ENCODE measurements at places on chromosomes 1 and 21.

GRCh38 chr1:100810360-100810759 is 84.3 kb downstream of the EXTL2 start:
- DNase-seq, result no peak

- no peak for DNase-seq
Measured at GRCh38 chr1:192762265-192762664, 46.6 kb upstream of the RGS2 start.

DNA sequence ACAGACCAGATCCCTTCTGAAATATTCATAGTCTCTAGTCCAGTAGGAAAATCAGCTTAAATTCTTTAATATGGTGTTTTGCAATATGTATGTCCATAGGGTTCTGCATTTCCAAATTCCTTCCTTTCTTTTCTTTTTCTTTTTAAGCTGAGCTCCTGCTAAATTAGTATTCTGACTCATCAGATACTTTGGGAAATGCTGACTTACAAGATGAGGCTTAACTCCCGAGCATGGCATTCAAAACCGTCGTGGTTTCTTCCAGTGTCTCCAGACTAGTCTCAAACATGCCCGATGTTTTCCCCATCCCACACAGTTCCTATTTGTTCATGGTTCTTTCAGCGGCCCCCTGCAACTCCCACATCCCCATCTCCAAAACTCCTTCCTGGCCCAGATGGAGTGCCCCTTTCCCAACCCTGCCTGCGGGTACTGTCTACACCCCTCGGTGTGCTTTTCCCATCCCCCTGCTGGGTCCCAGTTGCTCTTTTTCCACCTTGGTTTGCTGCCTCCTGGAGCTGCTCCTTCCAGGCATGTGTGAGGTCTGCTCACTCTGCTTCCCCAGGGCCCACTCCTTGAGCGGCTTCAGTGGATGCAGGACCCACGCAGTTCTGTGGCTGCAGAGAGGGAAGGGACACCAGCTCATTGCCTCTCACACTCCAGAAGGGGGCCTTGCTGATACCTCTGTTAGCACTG is 19.5 kb upstream of the ETV3 start:
- no peak for DNase-seq

GRCh38 chr1:22606161-22606560 is 30.3 kb upstream of the C1QA start:
- no peak for DNase-seq

DNA sequence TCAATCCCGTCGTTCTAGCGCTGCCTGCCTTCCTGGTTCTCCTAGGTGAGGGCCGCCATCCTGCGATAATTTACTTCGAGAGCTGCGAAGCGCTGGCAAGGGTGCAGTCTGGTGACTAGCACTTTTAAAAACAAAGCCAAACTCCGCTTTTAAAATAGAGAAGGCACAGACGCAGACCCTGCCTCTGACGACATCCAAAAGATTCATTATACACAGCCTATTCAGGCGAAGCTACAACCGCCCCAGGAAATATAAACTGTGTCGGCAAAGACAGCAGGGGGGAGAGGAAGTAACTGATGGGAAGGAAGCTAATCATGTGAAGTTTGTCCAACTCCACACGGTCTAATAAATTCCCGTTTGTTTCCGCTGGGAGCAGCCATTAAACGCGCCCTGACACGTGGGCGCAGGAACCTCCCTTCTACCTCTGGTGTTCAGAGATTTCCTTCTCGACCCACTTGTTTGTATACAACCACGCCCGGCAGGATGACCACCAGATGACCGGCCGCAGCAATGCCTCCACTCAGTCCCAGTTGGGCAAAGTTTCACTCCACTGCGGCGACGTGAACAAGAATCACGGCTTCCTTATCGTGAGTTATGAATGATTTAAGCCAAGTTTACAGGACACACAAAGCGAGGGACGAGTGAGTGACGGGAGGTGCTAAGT is 1.3 kb downstream of the GNG12 start:
- peak; percentile 93 for DNase-seq

DNA sequence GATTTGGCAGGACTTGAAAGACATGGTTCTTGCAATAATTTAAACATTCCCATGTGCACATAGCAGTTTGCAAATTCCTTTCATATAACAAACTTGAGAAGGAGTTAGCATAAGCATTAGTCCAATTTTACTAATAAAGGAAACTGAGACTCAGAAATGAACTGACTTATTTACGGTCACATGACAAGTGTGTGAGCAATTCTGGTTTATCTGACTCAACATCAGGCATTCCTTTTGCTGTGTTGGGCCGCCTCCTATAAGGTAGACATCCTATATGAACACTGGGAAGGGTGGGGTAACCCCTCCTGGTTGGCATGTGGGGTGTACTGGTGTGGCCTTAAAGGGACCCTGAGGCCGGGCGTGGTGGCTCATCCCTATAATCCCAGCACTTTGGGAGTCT is 8.5 kb upstream of the CPT2 start:
- no peak for DNase-seq

GRCh38 chr1:51518033-51518585 is 957 bp downstream of the EPS15 start:
- no peak for DNase-seq

DNA sequence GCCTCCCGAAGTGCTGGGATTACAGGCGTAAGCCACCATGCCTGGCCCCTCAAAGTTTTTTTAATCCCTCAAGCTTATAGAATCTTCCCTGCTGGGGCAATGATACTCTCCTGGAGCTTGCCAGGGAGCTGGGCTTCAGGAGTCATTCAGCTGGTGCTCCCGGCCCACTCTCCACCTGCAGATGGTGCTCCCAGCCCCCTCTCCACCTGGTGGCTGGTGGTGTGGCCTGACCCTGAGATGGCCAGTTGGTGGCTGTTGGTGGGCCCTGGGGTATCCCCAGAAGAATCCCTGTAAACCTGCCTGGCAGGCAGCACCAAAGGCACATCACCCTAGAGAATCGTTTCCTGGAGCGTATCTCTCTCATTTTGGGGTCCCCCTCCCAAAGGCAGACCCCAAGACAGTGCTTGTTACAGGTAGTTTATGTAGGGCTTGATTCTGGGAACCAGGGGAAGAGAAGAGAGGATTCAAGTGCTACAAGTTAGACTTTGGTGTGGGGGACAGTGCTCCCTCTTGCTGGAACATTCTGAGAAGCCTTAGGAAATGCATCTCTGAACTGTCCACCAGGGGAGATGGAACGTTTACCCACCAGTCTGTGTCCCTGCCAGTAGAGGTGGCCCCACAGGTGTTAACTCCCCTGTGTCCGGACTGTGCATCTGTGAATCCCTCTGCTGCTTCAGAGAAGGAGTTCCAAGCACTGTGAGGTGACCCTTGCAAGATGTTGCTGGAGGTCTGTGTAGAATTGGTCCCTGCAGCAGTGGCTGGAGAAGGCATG is 29.1 kb upstream of the ACTL8 start:
- DNase-seq, result no peak

DNA sequence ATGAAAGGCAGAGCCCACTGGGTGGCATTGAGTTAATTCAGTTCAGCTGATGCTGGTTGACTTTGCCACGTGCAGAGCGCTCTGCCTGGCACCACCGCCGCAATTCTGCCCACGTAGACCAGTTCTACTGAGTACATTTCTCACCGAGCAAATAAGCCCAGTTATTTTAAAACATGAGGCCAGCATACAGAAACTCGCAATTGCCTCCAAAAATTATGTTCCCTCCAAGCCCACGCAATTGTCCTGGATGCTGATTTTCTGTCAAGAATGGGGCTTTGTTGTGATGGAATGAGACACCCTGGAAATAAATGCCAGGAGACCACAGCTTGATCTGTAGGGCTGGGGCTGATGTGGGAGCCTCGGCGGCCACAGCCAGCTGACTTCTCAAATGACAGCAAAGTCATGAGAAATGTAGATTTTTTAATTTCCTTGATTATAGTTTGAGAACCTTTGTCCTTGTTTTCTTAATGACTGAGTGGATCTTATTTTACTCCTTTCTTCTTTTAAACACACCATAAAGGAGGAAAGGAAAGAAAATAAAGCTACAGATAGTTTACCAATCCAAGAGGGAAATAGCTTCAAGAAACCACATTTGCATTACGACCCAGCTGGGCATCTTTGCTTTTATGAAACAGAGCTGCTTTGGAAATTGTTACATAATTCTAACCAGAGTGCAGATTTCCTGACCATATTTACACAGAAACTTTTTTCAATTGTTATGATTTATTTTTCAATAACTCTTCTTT is 11.6 kb upstream of the PARP1 start:
- DNase-seq, result peak; percentile 45

GRCh38 chr1:81590171-81590570 is 210.6 kb upstream of the ADGRL2 start:
- DNase-seq, result peak; percentile 58

GRCh38 chr1:77830946-77831345 is 51.5 kb downstream of the MIGA1 start:
- no peak for DNase-seq

DNA sequence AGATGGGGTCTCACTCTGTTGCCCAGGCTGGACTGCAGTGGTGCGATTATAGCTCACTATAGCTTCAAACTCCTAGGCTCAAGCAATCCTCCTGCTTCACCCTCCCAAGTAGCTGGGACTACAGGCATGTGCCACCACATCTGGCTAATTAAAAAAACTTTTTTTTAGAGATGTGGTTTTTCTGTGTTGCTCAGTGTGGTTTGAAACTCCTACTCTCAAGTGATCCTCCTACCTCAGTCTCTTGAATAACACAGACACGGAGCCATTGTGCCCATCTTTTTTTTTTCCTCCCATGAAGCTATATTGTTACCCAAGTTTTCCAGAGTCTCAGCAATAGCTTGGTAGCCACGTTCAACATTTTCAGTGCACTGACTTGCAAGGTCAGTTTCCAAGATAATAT is 2.7 kb downstream of the GIPC2 start:
- DNase-seq, result no peak

- DNase-seq, result no peak
Measured at GRCh38 chr1:17711941-17712340, 43.2 kb upstream of the ACTL8 start.

DNA sequence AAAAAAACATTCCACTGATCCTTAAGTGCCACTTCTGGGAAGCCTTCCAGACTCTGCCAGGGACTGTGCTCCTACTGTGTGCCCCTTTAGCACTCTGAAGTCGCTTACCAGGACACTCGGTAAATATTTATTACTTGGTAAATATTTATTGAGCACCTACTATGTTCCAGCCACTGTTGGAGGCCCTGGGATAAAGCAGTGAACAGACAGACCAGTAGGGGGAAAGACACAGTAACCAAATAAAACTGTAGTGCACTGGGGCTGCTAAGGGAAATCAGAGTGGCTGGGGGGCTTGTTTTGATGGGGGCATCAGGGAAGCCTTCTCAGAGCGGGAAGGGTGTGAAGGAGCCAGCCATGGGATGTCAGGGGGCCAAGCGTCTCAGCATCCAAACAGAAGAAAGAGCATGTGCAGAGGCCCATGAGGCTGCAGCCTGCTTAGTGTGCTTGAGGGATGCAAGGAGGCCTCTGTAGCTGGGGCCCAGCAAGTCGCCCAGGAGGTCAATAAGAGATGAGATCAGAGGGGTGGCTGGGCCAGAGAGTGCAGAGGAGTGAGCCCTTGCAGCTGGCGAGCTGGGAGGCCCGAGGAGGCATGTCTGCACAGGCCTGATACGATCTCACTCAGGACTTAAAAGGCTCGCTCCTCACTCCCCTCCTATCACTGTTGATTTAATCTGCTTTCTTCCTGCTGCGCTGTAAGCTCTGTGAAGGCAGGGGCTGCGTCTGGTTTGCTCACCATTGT is 28.6 kb downstream of the KAZN start:
- no peak for DNase-seq

DNA sequence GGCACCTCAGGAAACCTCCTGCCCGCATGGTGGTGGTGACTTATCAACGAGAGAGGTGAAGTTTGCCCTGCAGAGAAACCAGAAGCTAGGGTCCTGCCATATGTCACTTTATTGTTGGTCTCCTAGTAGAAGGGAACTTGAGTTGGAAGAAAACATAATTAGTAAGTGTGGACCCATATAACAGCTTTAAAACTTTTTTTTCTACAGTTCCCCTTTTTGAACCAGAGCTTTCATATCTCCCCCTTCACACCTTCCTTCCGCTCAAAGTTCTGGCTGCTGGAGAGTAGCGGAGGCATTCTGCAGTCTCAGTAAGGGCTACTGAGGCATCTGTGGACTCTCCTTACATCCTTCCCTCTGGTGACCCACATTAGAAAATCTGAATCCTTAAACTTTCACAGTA is 48.9 kb downstream of the PHC2 start:
- no peak for DNase-seq

- no peak for DNase-seq
Measured at GRCh38 chr1:101908980-101909379, 87.7 kb downstream of the OLFM3 start.

DNA sequence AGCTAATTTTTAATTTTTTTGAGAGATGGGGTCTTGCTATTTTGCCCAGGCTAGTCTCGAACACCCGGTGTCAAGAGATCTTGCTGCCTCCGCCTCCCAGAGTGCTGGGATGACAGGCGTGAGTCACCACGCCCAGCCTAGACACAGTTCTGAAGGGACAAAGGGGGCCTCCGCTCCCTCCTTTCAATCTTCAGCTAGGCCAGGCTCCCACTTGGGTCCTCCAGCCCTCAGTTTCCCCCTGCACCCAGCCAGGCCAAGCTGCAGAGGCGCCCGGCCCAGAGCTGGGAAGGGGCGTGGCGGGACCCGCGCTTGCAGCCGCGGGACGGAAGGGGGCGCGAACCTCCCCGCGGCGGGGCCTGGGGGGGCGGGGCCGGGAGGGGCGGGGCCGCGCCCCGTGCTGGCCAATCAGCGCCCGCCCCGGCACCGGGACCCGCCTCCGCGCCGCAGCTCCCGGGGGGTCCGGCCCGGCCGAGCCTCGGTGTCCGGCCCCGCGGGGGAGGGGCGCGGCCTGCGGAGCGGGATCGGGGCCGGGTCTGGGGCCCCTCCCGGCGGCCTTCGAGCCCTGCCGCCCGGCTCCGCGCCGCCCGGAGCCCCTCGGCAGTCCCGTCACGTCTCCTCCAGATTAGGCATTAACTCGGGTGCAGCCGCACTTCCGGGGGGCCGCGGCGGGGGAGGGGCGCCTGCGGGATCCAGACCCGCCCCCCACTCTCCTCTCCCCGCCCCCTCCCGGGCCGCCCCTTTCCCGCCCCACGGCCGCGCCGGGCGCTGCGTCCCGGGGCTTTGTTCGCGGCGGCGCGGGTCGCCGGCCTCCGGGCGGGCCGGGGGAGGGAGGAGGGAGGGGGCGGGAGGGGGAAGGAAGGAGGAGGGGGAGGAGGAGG is 559 bp upstream of the AGRN start:
- DNase-seq, result peak; percentile 60

DNA sequence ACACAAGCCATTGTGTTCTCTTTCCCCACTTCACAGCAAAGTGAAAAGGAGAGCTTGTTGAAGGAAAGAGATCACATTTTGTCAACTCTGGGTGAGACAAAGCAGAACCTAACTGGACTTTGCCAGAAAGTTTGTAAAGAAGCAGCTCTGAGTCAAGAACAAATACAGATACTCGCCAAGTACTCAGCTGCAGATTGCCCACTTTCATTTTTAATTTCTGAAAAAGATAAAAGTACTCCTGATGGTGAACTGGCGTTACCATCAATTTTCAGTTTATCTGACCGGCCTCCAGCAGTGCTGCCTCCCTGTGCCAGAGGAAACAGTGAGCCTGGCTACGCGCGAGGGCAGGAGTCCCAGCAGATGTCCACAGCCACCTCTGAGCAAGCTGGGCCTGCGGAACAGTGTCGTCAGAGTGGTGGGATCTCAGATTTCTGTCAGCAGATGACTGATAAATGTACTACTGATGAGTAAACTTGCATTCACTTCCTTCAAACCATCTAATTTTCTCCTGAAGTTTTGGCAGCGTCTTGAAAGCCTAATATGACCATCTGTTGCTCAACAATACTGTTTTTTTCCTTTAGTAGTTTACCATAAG is 43.7 kb downstream of the BACH1 start:
- no peak for DNase-seq

Data from COLO829 (cell line).